ENCODE measurements at places on chromosomes 7 and 10.

DNA sequence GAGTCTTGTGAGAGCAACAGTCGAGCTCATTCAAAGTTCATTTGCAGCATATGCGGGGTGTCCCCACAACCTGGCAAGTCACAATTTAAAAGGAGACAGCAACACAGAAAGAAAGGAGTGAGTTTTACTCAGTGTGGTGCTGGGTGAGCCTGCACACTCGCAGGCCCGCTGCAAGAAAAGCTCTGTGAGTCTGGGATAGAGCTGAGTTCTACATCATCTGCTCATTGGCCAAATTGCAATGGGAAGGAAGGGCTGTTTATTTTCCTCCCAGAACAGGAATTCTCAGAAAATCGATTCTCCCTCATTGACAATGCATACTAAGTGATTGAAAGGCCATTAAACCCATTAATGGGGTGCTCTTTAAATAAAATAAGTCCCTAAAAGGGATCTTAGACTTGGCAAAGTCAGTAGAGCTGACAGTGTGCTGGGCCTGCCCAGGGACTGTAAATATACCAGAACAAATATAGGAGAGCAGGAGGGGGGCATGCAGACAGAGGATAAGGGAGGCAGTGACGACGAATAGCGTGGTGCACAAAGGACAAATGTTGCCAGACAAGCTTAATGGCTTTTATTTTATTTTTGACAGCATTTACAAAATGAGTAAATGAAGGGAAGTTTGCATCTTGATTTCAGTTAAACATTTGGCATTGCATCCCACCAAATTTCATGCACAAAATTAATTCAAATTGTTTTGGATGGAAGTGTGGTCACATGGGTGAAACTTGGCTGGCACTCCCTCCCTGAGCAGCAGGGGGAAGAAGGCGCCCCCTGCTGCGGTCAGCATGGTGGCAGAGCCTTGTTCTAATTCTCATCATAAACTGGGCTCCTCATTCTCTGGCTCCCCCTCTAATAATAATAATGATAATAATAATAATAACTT, 215.7 kb downstream of the SNX10 start:
- no peak for DNase-seq

GRCh38 chr10:47349516-47349915, 1.4 kb downstream of the RBP3 start:
- DNase-seq = no peak

DNA sequence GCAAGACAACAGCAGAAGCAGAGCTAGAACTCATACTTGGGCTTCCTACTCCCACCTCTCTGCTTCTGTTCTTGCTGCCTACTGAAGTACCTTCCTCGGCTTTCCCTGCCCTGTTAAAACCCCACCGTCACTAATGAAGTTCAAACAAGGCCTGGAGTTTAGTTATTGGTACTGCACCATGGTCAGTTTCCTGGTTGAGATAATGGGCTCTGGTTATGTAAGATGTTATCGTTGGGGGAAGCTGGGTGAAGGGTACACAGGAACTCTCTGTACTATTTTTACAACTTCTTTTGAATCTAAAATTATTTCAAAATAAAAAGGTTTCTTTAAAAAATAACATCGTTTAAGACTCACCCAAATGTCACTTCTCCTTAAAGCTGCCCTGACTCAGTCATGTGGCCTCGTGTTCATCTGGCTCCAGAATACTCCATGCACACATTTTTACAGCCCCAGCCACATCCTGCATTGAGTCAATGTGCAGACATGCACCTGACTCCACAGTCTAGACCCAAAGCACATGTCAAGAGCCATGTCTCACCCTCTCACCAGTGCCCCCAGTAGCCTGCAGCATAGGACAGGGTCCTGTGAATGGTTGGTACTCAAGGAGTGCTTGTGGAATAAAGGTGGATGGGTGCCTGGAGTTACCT, 36.9 kb upstream of the AQP1 start:
- no peak for DNase-seq

DNA sequence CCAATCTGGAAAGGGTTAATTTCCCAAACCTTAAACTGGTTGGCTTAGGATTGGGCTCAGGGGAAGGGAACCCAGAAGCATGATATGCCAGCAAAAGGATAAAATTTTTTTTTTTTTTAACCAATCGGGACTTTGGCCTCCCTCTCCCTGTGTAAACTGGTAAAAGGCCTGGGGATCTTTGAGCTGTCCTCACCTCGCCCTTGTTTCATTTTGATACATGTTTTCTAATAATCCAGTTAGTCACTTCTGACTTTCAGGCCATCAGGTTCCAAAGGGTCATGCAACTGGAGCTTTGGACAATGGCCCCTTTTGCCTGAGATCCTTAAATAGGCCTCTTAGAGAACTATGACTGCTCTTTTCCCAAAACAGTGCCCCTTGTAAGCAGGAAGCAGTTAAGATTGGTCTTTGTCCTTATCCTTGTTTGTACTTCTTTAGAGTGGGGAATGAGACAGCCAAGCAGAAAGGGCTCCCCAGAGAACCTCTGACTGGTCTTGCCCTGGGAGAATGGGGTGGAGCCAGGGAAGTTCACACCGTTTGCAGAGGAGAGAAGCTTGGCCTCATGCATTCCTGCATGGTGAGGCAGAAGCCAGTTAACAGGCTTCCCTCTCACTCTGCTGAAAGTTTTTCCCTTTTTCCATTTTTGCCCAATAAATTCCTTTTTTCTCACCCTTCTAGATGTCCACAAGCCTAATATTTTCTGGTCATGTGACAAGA, 424.2 kb upstream of the CNTNAP2 start:
- no peak for DNase-seq

- no peak for DNase-seq
Observed at GRCh38 chr7:124764847-124765400, 668 bp downstream of the GPR37 start.

- no peak for DNase-seq
Observed at GRCh38 chr10:112461029-112461887, 14.2 kb downstream of the VTI1A start.

All from cortex of kidney (tissue), 1 donor.